ENCODE measurements at places on chromosomes 11 and 22.

DNA sequence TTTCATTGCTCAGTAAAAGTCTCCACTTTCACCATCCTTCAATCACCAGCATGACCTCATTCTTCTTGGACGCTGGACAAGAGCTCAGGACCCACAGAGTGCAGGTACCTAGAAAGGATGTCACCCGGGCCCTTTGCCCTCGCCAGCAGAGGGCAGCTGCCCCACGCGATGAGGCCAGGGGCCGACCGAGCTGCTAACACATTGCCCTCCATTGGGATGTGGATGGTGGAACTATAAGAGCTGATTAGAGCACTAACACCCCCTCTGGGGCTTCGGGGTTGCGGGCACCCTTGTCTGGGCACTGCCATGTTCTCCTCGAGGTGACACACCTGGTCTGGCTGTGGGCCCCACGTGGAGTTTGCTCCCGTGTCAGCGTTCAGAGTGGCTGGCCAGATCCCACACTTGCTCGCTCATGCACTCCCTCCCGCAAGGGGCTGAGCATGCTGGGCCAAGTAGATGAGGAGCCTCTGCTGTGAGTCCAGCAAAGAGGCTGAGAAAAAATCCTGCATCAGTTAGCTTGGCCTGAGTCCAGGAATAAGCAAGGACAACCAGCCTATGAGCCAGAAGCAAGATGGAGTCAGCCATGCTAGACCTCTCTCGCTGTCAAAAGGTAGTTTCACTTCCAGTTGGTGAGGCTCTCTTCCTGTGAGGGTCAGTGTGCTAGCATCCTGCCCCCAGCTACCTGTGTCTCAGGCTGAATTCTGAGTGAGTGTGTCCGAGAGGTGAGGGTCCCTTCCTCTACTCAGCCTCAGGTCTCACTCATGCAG is 9.8 kb downstream of the KRTAP5-6 start:
- H3K27ac ChIP-seq: no peak overlapping the region
- H3K36me3 ChIP-seq: no peaks in the 10 kb centered on the region
- no peak overlapping the region for H3K4me3 ChIP-seq
- no peaks in the 10 kb centered on the region for H3K4me1 ChIP-seq
- H3K27me3 ChIP-seq: peaks cover 47% of the 10 kb centered on the region
- no peak for DNase-seq

DNA sequence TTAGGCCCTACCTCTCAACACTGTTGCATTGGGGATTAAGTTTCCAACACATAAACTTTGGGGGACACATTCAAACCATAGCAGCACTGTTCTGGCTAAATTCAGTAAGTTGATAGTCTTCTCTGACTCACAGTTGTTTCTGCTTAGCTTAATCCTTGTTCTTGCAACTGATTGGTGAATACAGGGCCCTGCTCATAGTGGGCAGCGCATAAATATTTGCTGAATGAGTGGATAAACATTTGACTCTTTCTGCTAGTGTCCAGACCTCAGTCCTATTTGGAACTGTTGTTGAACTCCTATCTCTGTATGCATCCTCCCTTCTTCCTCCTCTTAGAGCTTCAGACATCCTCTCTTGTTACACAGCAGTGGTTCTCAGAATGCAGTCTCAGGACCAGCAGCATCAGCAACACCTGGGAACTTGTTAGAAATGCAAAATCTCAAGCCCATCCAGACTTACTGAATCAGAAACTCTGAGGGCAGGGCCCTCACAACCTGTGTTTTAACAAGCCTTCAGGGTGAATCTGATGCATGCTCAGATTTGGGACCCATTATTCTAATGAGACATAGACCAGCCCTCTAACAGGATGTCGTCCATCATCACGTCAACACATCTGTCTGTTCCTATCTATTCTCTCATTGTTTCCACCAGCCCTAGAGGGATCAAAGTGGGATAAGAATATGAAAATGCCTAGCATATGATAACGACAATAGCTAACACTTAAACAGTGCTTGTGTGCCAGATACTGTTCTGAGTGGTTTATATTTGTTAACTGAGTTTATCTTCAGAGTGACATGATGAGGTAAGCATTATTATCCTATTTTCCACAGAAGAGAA is 22.3 kb downstream of the SPON1 start:
- H3K27ac ChIP-seq: peak overlapping the region; percentile 55
- H3K36me3 ChIP-seq: no peaks in the 10 kb centered on the region
- H3K4me3 ChIP-seq: no peak overlapping the region
- DNase-seq: peak; percentile 95
- no peaks in the 10 kb centered on the region for H3K27me3 ChIP-seq

- H3K4me1 ChIP-seq: peaks cover 5% of the 10 kb centered on the region
- no peak for DNase-seq
- H3K27me3 ChIP-seq: no peaks in the 10 kb centered on the region
- no peak overlapping the region for H3K4me3 ChIP-seq
- H3K27ac ChIP-seq: no peak overlapping the region
These were observed 7.8 kb downstream of the CCDC117 start for GRCh38 chr22:28780296-28780695.

DNA sequence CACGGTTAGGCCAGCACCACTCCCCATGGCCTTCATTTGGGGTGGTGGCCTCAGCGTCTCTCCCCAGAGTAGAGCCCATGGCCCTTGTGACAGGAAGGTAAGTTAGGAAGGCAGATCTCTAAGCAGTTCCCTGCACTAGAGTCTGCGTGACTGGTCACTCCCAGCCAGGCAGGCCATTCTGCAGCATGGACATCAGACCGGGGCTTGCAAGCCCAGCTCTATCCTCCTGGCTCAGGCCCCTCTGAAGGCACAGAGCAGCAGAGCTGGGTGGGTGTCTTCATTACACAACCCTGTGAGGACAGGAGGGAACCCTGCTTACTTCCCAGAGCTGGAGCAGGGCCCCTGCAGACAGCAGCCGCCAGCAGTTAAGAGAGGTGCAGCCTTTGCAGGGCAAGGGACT is 77.3 kb downstream of the PIWIL3 start:
- no peaks in the 10 kb centered on the region for H3K36me3 ChIP-seq
- H3K27ac ChIP-seq: 0 out of 2 replicates have a peak overlapping the region, but pooled peaks have one; percentile 90
- H3K4me1 ChIP-seq: peaks cover 28% of the 10 kb centered on the region
- DNase-seq: no peak
- no peak overlapping the region for H3K4me3 ChIP-seq
- no peaks in the 10 kb centered on the region for H3K27me3 ChIP-seq

DNA sequence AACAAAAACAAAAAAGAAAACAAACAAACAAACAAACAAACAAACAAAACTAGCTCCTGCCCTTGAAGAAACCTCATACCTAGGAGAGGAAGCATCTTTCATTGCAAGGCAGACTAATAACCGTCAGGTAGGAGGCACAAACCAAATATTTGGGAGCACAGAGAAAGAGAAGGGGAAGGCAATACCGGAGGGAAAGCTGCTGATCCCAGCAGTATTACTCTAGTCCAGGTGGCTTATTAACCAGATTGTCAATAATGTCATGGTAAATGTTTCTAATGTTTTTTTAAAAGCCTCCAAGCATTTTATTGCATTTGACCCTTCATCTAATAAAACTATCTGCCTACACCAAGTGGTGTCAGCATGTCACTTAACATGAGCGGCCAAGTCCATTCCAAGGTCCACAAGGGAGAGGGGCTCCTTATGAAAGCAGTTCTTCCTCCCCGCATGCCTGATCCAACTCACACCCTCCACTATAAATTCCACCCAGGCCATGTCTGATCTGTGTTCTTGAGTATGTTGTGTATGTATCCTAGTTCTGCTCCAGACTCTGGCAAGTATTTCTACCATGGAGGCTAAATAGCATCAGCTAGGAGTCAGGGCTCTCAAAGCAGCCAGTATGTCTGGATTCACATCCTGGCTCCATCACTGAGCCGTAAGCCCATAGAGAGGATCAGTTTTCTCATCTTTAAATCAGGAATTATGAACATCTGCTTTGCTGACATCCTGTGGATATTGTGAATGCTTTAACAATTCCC is 208.1 kb upstream of the TENM4 start:
- H3K4me1 ChIP-seq: no peaks in the 10 kb centered on the region
- H3K36me3 ChIP-seq: no peaks in the 10 kb centered on the region
- no peaks in the 10 kb centered on the region for H3K27me3 ChIP-seq

GRCh38 chr11:86255896-86256295 is 11.3 kb downstream of the EED start:
- peaks cover 2% of the 10 kb centered on the region for H3K4me1 ChIP-seq
- no peak overlapping the region for H3K4me3 ChIP-seq
- H3K27ac ChIP-seq: no peak overlapping the region
- no peak for DNase-seq
- no peaks in the 10 kb centered on the region for H3K27me3 ChIP-seq

GRCh38 chr11:10487002-10487647 is 32.1 kb downstream of the AMPD3 start:
- peaks cover 36% of the 10 kb centered on the region for H3K36me3 ChIP-seq
- no peak overlapping the region for H3K4me3 ChIP-seq
- no peak for DNase-seq
- no peaks in the 10 kb centered on the region for H3K27me3 ChIP-seq

GRCh38 chr11:14184028-14184940 is 174.7 kb downstream of the RRAS2 start:
- H3K27me3 ChIP-seq: no peaks in the 10 kb centered on the region
- H3K36me3 ChIP-seq: no peaks in the 10 kb centered on the region
- no peak for DNase-seq
- no peak overlapping the region for H3K4me3 ChIP-seq
- no peaks in the 10 kb centered on the region for H3K4me1 ChIP-seq
- no peak overlapping the region for H3K27ac ChIP-seq

DNA sequence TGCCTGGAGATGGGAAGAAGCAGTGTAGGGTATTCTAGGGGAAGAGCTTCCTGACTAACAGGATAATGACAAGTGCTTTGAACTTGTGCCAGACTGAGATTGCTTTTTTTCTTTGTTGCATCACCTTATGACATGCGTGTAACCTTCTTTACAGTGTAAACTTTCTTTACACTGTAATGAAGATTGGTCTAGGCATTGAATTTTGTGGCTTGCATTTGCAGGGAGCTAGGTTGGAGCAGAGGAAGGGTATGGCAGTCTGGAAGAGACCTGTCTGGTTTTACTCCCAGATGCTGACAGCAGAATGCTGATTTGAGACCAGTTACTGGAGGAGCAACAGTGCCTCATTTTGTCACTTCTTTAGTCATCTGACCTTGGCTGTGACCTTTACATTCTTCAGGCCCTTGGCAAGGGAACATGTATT is 5.6 kb downstream of the DDB2 start:
- peak overlapping the region; percentile 42 for H3K27ac ChIP-seq
- H3K36me3 ChIP-seq: peaks cover 21% of the 10 kb centered on the region
- H3K4me3 ChIP-seq: no peak overlapping the region

DNA sequence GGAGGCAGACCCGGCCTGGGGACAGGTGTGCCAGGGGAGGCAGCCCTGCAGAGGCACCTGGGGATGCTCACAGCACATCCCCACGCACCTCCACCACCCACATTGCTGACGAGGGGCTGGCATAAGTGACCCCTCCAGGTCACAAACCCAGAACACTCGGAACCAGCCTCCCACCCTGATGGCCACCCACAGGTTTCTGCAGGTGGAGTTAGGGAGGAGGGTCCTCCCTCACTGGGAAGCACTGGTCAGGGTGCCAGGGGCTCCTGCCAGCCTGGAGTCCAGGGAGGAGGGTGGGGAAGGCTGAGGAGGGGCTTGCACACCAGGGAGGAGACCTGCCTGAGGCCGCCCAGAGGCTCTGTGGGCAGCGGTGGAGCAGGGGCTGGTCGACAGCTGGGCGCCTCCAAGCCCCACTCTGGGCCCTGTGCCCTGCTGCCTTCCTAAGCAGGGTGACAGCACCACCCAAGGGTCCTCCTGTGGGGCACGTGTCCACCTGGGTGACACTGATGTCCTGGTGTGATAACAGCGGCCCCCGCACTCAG is 51.0 kb upstream of the CARS1 start:
- peaks cover 42% of the 10 kb centered on the region for H3K36me3 ChIP-seq
- no peaks in the 10 kb centered on the region for H3K27me3 ChIP-seq
- no peak for DNase-seq
- H3K4me1 ChIP-seq: peaks cover 2% of the 10 kb centered on the region
- no peak overlapping the region for H3K4me3 ChIP-seq

DNA sequence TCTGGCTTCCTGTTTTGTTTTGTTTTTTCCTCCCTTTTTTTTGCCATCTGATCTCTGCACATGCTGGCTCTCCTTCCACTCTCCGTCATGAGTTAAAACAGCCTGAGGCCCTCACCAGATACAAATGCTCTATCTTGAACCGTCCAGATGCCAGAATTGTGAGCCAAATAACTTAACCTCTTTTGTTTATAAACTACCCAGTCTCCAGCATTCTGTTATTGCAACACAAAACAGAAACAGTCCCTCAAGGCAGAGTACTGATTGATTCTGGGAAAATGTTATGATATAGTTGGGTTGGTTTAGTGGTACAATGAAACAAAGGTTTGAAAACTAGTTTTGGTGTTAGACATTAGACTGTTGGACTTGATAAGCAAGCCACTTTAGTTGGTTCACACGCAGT is 1390.0 kb upstream of the RAG2 start:
- peak; percentile 17 for DNase-seq
- H3K4me1 ChIP-seq: no peaks in the 10 kb centered on the region
- H3K36me3 ChIP-seq: no peaks in the 10 kb centered on the region
- H3K27me3 ChIP-seq: no peaks in the 10 kb centered on the region

DNA sequence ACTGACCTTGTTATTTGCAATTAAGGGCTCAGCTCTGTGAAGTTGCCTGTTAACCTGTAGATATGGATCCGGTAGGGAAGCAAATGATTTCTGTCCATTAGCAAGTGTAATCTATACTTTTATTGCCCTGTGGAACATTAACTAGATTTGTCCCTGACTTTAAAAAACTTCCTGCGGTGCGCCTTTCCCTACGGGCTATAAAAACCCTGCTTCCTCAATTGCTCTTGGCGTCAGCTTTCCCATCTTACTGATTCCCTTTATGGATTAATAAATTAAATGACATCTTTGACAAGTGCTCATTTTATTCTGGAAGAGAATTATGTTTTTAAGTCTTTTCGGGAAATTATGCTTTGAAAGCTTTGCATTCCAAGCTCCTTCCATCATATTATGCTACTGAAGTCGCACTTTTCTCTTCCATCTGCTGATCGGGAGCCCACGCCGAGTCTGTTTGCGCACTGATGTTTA is 18.3 kb upstream of the CLMP start:
- no peaks in the 10 kb centered on the region for H3K36me3 ChIP-seq
- peaks cover 16% of the 10 kb centered on the region for H3K4me1 ChIP-seq
- no peak overlapping the region for H3K4me3 ChIP-seq
- no peak overlapping the region for H3K27ac ChIP-seq
- DNase-seq: no peak

- H3K27ac ChIP-seq: no peak overlapping the region
- no peak overlapping the region for H3K4me3 ChIP-seq
- no peak for DNase-seq
- H3K4me1 ChIP-seq: peaks cover 3% of the 10 kb centered on the region
- no peaks in the 10 kb centered on the region for H3K27me3 ChIP-seq
- no peaks in the 10 kb centered on the region for H3K36me3 ChIP-seq
These were observed 129.8 kb upstream of the SLC5A12 start for GRCh38 chr11:26851696-26852095.
